ENCODE measurements at places on chromosomes 2 and 18.

DNA sequence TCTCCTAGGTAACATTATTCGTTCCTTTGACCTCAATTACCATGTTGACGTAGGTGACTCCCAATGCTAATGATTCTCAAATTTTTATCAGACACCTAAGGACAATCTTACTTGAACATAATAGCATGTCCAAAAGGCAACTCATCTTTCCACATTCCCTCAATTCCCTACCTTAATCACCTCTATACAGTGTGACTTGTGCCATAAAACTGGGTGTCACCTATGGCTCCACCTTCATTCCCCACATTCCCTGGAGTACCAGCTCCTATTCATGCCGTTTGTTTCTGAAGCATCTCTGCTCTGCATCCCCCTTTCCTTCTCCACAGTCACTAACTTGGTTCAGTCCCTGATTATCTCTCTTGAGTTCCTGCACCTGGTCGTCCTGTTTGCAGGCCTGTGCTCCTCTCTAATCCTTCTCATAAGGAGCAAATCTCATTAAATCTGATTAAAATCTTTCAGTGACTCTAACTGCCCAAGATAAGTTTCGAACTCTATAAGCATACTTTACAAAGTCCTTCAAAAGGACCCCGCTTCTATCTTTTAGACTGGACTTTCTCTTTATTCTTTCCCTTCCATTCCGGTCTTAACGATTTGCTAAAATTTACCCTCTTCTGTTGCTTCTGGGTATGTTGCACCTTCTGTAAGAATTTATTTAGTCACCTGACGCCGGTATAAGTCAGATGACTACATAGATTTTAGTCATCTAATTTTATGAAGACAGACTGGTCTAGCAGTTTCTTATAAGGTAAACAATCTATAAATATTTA lies 128.7 kb downstream of the OSBPL1A start:
- DNase-seq: no peak

- DNase-seq: no peak
Measured at GRCh38 chr2:180990337-180990736, 9.9 kb downstream of the UBE2E3 start.

- DNase-seq: no peak
Measured at GRCh38 chr18:34224423-34225217, at the start of gene NOL4. NOL4 (minus strand) TSS chr18:34224913; CDS start chr18:34223253, 1,660 bp downstream.

GRCh38 chr2:204888222-204888621 lies 342.9 kb downstream of the PARD3B start:
- no peak for DNase-seq

DNA sequence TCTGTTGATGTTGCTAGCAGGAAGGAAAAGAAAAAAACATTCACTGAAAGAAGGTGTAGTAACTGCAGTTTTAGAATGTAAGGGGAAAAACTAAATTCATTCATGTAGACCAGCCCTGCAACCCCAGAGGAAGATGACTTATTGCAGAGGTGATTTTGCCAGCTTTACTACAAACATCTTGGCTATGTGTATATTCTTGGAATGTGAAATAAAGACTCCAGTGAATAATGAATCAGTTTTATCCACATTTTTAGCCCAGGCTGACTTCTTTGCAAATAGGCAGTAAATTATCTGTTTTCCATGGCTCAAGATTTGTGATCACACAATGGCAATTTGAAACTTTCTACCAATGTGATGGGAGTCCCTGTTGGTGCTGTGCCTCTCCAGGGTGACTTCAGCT lies 206.1 kb upstream of the SETBP1 start:
- DNase-seq: no peak
